ENCODE measurements at places on chromosomes 11 and 22.

DNA sequence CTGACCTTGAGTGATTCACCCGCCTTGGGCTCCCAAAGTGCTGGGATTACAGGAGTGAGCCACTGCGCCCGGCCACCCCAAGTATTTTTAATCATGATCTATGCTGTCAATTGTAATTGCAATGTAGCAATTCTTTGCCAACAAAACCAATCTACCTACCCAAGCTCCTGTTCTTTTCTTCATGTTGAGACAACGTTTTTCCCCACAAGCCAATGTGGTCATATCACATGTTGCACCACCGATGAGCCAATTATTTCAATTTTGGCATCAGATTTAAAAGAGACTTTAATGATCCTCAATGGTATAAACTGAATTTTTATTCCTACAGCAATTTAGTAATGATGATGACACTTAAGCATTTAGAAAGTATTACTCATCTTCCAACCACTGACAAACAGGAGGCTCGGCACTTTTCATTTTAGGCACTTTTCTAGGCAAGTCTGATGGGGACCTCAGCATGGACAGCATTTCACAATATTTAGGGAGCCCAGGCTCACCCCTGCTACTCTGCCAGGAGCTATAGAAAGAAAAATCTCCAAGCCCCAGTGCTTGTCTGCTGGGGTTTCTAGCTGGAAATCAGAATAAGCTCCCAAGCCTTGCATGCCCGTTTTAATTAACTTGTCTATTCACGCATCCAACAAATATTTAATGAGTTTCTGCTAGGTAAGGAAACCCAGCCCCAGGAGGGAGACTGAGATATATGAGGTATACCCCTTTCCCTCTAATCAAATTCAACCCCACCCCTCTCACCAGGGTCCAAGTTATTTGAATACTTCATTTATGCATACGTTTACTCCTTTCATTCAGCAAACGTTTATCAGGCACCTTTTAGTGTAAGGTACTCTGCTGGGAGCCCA, 291.4 kb downstream of the ST3GAL4 start:
- no peak for DNase-seq

DNA sequence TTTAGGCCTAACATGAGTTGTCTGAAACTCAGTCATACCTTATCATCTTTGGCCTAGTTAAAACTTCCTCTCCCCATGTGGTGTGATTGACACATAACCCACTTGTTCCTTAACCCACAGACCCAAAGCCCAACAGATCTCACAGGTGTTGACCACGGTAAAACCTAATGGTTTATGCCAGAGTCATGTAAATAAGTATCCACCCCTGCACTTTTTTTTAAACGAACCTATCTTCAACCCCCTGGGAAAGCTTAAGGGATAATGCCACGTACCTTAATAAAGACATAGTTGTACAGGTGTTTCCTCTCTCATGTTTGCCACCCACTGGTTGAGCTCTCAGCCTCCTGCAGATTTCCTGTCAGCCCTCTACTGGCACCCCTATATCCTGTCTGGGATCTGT, 709.3 kb upstream of the CCDC179 start:
- no peak for DNase-seq

DNA sequence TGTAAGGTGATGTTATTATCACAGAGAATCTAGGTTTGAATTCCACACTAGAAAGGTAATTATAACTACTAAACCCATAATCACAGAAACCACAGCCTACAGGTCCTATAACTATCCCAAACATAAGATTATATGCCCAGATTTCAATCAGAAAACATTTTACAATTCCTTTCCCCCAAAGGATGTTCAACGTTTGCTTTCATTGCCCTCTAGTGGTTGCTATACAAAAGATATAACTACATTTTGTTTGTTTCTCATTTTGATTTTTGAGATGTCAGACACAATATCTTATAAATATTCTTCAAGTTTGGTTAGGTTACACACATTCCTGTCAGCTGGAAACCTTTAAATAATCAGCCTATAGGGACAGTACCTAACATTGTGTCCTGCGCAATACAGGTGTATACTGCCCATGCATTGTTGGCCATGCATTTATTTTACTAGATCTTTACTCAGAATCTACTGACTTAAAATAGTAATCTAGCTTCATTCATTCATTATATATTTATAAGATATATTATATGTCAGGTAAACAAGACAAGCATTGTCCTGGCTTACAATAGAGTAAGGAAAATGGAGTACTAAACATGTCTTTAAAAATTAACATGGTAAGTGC, 530.5 kb upstream of the CCDC90B start:
- DNase-seq: peak; percentile 40

DNA sequence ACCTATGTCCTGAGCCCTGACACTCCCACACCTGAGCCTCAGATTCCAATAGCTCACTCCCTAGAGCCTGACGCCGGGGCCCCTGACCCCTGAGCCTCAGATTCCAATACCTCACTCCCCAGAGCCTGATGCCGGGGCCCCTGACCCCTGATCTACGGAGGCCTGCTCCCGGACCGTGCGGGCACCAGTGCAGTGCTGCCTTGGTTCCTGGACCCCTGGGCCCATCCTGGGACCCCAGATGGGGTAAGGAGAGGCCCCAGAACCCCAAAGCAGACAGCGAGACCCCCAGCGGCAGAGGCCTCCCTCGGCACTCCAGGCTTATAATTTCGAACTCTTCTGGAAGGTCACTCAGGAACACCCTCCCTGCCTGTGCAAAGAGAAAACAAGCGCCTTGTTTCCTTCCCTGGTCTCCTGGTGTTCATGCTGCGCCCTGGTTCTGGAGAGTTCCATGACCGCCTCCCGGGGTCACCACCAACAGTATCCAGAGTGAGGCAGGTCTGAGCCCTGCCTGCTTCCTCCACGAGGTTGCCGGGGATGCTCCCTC, 7.5 kb downstream of the SUSD2 start:
- no peak for DNase-seq

- no peak for DNase-seq
Observed at GRCh38 chr22:23531966-23532705, 48.0 kb downstream of the IGLL1 start.

DNA sequence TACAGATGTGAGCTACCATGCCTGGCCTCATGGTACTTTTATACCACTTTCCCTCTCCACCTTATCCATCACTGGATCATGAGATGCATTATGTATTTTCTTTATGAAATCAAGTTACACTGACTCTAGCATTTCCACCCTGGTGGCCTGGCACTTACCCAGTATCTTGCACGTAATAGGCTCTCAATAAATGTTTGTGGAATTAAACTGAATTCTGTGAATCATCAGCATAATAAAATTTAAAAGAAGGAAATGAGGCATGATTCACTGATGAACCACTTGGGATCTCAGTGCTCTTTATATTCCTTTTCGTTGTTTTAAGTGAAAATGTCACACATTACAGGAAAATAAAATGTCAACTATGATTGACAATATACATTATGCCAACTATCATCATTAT, 25.1 kb downstream of the ADM start:
- DNase-seq: no peak

- DNase-seq: no peak
Observed at GRCh38 chr22:45502215-45503049, at the start of gene FBLN1. Gene FBLN1 (plus strand): TSS chr22:45502883. CDS start chr22:45502986, 103 bp downstream.

GRCh38 chr11:24046731-24047130, 450.1 kb upstream of the LUZP2 start:
- no peak for DNase-seq

DNA sequence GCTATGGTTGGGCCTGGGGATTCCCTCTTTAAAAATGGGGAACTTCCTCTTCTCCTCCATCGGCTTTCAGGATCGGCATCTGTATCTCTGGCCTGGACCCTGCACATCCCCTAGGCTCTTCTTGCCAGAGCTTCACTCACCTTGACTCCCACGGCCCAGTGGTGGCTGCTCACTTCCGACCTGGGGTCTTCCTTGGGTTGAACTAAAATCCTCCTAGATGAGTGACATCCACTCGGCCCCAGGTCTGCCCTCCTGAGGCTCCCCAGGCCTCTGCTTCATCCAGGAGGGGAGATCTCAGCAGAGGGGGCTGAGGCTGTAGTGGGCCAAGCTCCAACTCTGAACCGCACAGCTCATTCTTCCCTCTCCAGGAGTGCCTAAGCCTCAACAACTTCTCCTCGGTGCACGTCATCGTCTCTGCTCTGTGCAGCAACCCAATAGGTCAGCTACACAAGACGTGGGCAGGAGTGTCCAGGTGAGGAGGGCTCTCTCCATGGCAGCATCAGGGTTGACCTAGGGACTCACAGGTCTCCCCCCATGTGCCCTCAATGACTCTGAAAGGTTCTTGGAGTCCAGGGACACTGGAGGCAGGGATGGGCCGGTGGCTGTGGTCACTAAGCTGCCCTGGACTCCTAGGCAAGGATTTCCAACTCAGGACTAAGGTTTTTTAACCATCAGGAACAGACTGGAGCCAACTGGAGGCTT, 3.3 kb downstream of the RGL4 start:
- DNase-seq: no peak

DNA sequence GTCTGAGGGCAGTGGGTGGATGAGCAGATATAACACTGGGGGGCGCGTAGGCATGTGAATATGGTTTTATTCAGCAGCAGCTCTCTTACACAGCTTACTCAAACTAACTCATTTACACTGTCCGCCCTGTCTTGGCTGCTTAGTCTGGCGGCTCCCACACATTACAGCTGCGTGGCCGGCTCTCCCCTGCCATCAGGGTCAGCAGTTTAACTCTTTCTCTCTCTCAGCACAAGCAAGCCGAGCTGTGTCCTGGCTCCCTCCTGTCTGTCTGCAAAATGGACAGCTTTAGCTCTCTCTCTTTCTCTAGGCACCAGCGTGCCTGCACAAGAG, 1310.1 kb upstream of the RAG2 start:
- no peak for DNase-seq

DNA sequence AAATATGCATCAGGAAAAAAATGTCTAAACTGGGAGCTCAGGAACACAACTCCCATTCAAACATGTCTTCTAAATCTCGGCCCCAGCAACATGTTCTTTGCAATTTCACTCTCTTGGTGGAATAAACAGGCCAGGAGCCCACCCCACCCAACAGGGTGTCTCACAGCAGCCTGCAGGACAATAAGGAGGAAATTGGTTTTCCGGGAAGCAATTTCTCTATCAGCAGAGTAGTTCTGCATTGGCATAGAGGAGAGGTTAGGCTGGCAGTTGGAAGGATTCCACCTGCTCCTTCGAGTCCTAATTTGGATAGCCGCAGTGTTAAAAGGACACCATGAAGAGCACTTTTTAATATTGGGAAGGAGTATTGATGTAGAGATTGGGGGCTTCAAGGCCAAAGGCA, 55.9 kb upstream of the BARX2 start:
- no peak for DNase-seq

DNA sequence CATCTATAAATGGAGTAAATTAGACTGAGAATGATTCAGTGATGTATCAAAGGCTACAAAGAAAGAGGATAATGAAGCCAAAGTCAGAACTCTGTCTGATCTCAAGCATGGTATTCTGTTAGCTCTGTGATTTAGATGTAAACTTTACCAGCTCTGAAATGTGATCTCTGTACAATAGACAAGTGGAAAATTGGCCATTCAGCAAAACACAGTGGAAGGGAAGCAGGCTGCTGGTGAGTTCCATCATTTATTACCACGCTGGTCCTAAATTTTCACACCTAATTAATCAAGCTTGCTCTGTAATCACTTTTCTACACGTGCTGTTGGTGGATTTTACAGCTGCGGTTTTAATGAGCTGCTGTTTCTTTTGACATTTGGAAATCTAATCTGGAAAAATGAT, 145.1 kb upstream of the OPCML start:
- no peak for DNase-seq

GRCh38 chr11:62324731-62325556, 12.3 kb upstream of the ASRGL1 start:
- DNase-seq: peak; percentile 23

DNA sequence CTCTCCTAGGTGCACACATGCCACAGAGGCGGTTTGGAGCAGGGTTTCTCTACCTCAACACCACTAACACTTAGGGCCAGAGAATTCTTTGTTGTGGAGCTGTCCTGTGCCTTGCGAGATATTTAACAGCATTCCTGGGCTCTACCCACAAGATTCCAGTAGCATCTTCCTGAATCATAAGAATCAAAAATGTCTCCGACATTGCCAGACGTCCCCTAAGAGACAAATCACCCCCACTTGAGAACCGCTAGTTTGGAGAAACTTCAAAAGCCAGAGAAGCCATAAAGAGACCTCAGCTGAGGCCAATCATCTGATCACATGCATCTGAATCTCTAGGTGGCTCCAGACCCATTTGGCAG, 16.1 kb downstream of the MFNG start:
- DNase-seq: no peak

GRCh38 chr11:6258571-6259081, 1.0 kb upstream of the CCKBR start:
- no peak for DNase-seq

GRCh38 chr11:69578167-69578566, 62.8 kb upstream of the CCND1 start:
- no peak for DNase-seq
